ENCODE measurements at places on chromosomes 12 and 14.

GRCh38 chr12:58701536-58701935 lies 218.8 kb downstream of the LRIG3 start:
- no peak for DNase-seq

GRCh38 chr12:21985155-21985554 lies 43.9 kb upstream of the ABCC9 start:
- DNase-seq, result no peak

DNA sequence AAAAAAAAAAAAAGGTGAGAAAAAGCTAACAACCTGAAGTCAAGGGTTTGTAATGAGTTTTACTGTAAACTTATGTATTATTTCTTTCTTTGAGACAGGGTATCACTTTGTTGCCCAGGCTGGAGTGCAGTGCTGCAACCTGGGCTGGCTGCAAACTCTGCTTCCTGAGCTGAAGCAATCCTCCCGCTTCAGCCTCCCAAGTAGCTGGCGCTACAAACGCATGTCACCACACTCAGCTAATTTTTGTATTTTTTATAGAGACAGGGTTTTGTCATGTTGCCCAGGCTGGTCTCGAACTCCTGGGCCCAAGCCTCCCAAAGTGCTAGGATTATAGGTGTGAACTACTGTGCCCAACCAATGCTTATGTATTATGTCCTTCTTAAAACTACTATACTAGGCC lies 9.2 kb downstream of the ATF7 start:
- DNase-seq, result no peak

- no peak for DNase-seq
Measured at GRCh38 chr12:25101092-25101445, 93.9 kb downstream of the DNAI7 start.

DNA sequence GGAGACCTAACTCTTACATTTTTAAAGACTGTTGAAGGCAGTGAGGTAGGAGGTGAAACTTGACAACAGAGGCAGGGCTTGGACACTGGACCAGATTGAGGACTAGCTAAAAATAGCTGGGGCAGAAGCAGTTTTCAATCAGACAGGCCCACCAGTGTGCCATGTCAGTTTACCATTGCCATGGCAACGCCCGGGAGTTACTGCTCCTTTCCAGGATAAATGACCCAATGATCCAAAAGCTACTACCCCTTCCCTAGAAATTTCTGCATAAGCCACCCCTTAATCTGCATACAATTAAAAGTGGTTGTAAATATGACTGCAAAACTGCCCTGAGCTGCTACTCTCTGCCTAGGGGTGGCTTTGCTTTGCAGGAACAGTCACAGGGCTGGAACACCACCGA lies 53.2 kb upstream of the PKP2 start:
- no peak for DNase-seq

DNA sequence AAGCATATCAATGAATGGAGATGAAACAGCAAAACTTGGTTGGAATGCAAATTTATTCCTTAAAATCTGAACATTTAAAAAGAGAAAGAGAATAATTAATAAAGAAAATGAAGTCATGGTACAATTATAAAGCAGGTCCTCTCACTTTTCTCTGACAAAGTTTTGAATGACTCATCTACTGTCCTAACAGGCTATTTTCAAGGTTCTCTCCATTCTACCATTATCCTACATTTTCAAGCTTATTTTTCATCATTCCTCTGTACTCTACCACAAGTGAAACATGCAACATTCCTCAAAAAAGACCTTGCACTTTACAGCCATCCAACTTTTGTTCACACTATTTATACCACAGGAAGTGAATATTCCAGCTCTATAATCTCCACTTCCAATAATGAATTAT lies 36.9 kb upstream of the AP4S1 start:
- DNase-seq, result no peak

DNA sequence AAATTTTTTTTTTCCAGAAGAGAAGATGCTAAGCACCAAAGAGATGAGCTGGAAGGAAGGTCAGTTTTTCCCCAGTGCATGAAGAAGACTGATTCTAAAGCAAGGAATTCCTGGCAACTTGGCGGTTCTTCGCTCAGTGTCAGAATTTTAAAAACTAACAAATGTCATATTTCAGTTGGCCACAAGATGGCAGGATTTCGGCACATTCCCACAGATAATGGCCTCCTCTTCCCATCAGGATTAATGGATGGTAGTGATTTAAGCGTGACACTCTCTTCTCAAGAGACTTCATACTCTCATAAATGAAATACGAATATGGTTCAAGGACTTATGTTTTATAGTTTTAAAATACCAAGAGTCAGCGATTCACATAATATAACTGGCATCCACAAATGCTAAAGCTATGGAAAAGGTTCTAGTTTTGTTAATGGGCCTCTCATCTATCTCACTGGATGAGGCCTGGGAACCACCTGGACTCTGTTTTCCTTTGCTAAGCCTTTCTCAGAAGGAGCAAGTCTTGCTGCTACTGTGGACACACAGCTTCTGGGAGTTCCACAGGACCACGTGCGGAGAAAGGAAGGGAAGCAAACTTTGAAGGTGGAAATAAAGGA lies 46.1 kb upstream of the PTPRO start:
- no peak for DNase-seq
